ENCODE measurements at places on chromosomes 5 and 9.

GRCh38 chr9:82939451-82939850 is 123.5 kb downstream of the RASEF start:
- DNase-seq, result no peak

- DNase-seq, result no peak
Measured at GRCh38 chr9:110918316-110919049, 119.8 kb downstream of the LPAR1 start.

GRCh38 chr5:99765011-99765410 is 770.2 kb upstream of the FAM174A start:
- DNase-seq, result no peak

DNA sequence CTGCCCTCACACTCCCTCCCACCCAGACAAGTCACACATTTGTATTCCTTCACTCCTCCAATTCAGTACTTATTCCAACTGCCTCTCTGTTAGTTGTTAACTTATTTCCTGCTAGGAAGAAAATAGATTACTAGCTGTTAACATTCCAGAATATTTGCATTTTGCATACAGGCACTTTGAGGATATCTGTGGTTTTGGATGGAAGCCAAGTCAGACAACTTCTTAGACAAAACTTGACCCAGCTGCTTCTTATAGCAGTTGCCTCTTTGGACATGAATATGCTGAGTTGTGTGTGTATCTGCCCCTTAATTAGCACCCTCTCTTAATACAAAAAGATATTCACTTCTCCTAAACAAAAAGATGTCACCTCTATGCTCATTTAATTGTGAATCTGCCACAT is 1280.6 kb upstream of the ACO1 start:
- DNase-seq, result no peak

DNA sequence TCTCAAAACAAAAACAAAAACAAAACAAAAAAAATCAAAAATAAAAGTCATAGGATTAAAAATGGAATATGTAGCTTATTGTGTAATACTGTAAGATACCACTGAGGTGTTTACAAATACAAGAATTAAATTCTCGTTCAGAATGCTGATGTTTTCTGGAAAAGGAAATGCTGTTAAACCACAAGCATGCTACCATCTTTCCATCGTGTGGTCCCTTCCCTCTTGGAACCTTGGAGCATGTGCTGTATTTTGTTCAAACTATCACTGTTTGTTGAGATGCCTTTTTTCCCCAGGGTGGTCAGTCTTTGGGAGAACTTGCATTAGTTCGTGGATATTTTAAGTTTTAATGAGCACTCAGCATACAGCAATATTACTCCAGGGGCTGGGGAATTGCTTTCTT is 39.7 kb downstream of the SUB1 start:
- no peak for DNase-seq

- DNase-seq, result no peak
Measured at GRCh38 chr5:68928617-68929302, 165.1 kb upstream of the SLC30A5 start.

- DNase-seq, result no peak
Measured at GRCh38 chr9:18595597-18595996, 121.6 kb downstream of the ADAMTSL1 start.

All from stimulated activated CD4-positive, alpha-beta T cell treated with anti-CD3 and anti-CD28 coated beads, TNF-alpha, amount 100 ng/mL, for 48 hours (primary cell).